ENCODE measurements at places on chromosomes 6 and 20.

- no peak for DNase-seq
Observed at GRCh38 chr6:62429781-62430180, 143.8 kb upstream of the KHDRBS2 start.

GRCh38 chr6:55450005-55450404 is 122.7 kb downstream of the GFRAL start:
- no peak for DNase-seq

GRCh38 chr6:52503851-52504781 is 72.7 kb downstream of the TRAM2 start:
- DNase-seq: no peak

GRCh38 chr6:23633996-23634395 is 492.0 kb upstream of the NRSN1 start:
- no peak for DNase-seq

DNA sequence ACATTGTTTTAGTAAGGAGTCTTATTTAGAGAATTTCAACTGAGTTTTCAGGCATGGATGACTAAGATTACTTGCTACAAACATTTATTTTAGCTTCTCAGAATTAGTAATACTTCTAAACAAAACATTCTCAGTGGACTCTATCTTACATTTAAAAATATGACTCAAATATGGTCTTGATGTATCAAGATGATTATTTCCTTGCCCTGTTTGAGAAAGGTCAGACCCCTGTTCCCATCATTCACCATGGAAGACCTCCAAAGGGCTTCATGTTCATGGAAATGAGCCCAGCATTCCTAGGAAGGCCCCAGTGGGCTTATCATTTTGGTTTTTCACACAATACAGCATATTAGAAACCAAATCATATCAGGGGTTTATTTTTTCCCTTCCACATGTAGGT is 24.6 kb upstream of the TRPC4AP start:
- DNase-seq: no peak

DNA sequence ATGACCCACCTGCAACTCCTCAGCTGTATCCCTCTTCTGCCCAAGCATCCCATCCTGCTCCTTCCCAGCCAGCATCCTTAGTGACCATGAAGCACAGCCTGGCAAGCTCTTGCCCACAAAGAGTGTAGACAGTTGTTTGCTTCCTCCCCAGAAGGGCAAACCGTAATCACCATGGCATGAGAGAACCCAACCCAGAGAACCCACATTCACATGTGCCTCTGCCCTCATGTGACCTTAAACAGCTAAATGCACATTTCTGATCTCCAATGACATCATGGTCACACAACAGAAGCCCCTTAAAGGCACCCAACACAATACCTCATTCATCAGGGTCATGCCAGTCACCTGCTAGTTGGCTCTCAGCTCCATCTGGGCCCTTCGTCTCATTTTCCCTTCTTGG is 162.8 kb upstream of the CDYL start:
- DNase-seq: no peak

- no peak for DNase-seq
Observed at GRCh38 chr6:127221201-127221600, 45.5 kb upstream of the RNF146 start.

DNA sequence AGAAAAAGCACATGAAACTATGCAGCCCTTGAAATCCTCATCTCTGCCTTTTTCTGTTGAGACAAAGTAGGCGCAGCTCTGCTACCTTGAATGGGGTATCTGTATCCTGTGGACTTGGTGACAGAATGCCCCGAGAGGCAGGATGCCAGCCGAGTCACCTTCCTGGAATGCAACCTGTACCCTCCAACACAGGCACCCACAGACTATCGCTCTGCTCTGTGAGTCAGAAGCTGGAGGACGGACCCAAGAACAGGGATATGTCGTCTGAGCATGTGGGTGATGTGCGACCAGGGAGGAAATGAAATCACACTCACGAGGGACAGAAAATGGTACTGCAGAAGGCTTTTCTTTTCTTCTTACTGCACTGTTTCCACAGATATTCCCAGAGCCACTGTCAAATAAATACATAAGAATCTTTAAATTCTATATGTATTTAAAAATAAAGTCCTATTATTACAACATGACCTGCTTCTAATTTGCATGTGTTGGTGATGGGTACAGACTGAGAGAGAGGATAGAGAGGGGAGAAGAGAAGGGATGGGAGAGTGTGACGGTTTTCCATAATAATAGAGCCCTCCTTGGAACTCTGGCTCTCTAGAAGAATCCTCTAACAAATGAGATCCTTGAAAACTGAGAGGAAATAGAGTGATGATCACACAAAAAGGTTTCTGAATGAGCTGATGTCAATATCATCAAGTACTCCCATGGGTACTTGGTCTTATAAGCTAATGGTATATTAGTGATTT is 308.1 kb downstream of the FOXC1 start:
- no peak for DNase-seq

DNA sequence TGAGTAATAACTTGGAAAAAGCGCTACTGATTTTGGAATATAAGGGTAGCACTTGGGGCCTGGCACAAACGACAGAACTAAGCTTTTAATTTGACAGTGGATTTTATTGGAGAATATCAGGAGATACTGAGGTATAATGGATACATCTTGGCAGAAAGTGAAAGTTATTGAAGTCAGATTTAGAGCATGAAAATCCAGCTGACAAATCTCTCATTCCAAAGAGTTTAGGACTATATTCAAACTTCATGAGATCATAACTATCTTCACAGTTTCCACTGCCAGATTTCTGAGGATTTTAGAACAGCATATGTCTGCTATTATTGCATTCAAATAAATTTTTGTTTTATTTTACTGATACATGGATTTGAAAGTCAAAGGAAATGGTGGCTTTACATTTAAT is 132.3 kb upstream of the THEMIS start:
- no peak for DNase-seq

DNA sequence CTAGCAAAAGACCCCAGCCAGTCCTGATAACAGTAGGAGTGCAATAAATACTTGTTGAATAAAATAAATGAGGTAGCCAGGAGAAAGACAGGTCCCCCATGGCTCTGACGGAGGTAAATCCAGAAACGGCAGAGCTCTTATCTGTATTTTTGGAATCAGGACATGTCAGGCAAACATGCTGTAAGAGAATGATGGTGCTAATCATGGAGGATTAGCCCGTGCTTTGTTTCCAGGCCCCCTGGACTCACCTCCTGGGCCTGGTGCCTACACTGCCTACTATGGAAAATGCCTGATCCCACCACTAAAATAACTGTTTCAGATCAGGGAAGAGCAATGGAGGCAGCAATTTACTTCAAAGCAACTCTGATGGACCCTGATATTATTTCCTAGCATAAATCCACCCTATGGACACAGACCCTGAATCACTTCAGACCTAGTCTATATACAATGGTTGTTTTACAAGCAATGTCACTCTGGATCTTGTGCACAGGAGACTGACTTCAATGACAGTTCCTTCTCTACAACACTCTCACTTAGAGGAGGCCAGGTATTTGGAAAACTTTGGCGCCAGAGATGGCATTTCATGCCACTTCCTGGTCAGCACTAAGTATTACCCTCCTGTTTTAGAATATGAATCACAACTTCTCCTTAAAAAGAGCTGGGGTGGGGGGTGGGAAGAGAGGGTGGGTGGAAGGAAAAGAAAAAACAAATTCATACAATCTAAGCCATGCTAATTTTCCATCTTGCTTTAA is 6.4 kb downstream of the MRPL14 start:
- no peak for DNase-seq

- DNase-seq: no peak
Observed at GRCh38 chr20:8431538-8432434, 299.7 kb downstream of the PLCB1 start.

- no peak for DNase-seq
Observed at GRCh38 chr6:9412951-9413559, 977.7 kb upstream of the SLC35B3 start.

DNA sequence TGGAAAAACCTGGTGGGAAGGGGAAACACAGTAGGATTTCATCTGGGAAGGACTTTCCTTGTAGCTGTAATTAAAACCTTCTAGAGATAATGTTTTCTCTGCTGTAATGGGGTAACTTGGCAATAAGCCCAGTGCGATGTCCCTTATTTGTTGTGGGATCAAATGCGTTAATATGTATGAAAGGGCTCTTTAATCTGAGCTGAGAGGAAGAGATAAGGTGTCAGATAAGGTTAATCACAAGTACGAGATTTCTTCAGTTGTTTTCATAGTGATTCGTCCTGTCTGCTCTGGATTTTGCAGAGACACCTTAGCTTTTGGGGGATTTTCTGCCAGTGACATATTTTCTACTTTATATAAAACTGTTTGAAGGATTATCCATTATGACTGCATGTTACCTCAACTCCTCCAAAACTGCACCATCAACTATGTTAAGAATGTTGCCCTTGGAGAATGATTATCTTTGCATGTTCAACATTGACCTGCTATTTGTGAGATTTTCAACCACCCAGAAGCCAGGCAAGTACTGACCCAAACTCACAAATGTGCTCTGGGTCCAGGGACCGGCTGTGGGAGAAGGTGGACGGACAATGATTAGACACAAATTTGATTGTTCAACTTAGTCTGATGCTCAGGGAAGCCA is 21.2 kb upstream of the ELOVL5 start:
- DNase-seq: no peak

GRCh38 chr6:89387516-89388201 is 24.4 kb downstream of the RRAGD start:
- DNase-seq: no peak

GRCh38 chr6:149392535-149392934 is 7.5 kb upstream of the SUMO4 start:
- no peak for DNase-seq

- DNase-seq: no peak
Observed at GRCh38 chr6:4345543-4345942, 210.2 kb upstream of the ECI2 start.

DNA sequence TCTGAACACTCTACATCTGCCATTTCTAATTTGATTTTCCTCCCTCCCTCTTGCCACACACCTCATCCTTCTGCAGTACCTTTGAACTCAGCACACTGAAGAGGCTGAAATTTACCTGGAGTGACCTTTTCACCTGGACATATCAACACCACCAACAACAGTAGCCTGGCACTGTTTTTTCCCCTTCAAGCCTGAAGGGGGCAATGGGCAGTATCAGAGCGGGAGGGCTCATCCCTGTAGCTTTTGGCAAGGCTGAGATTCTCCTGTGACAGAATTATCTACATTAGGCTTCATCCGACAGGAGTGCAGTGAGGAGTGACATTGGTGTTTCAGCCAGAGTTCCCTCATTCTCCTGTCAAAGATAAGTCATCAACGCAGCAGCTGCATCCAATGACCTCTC is 312.8 kb upstream of the SPTLC3 start:
- no peak for DNase-seq

GRCh38 chr6:127821431-127821830 is 79.4 kb downstream of the THEMIS start:
- no peak for DNase-seq

DNA sequence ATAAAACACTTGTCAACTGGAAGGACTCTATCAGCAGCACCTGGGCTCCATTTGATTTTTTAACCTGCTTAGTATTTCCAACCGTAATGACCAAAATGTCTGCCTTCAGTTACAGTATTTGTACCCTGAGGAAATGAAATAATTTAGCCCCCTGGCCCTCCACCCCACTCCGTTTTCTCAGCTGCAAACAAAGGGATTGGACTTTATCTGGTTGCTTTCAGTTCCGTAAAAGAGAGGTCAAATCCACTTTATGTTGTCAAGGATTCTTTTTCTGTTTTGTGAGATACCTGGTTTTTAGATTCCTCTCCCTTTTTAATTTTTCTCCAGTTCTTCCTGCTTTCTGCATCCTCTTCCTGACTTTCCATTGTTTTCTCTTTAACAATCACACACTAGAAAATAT is 64.4 kb upstream of the BMP2 start:
- no peak for DNase-seq

DNA sequence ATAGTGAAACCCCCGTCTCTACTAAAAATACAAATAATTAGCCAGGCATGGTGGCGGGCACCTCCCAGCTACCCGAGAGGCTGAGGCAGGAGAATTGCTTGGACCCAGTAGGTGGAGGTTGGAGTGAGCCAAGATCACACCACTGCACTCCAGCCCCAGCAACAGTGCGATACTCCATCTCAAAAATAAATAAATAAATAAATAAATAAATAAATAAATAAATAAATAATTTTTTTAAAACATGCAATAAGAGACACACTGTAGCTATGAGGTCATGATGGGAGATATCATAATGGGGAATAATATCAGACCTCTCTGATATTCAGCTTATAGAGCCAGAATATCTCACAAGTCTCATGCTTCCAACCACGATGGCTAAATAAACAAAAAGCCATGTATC is 82.3 kb downstream of the CD24 start:
- no peak for DNase-seq

GRCh38 chr6:110287462-110288341 is 70.4 kb downstream of the METTL24 start:
- no peak for DNase-seq

- DNase-seq: no peak
Observed at GRCh38 chr6:158640519-158640918, 4.0 kb downstream of the DYNLT1 start.

DNA sequence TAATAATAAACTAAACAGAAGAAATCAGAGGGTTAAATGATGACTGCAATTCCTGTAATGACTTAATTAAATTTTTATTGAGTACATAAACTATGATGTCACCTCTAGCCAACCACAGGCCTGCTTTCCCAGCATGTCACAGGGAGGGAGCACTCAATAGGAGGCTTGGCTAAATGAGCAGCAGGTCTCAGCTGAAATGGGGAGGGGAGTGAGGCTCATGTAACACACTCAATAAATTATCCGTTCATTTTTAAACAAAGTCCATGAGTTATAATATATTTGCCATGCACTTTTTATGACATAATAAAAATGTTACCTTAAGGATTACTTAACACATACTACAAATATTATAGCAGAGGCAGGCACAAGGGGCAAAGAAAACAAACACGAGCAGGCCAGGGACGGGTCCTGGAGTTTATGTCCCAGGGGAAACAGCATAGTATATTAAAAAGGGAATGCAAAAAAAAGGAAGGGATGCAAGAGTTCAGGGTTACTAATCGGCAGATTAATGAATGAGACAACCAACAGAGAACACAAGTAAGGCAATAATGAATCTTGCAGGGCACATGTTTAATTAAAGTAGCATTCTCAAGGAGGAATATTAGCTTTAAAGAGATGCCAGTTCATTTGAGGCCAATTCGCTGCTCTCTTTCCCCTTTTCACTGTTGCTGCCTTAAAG is 27.1 kb upstream of the FAM83C start:
- no peak for DNase-seq

DNA sequence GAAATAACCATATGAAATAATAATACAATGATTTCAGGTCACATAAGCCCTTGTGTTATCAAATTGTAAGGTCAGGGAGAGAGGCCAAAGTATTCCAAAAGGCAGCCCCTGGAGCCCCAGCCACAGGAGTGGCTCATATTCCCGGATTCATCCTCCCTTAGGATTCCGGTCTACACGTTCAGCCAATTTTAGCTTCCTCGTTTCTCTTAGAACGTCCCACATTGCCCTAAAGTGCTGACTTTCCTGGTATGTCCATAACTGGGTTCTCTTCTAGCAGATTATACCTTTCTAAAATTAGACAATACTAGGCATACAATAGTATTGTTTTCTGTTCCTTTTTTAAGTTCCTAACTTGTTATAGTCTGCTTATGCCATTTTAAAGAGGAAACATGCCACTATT is 192.7 kb upstream of the NOX3 start:
- no peak for DNase-seq

Data from GF-D8 (cell line).